ENCODE measurements at places on chromosomes 3 and 15.

GRCh38 chr3:181358562-181358961, 353.2 kb upstream of the SOX2 start:
- DNase-seq = no peak

GRCh38 chr15:97874139-97874538, 86.4 kb upstream of the ARRDC4 start:
- DNase-seq = no peak

GRCh38 chr3:12275974-12276650, 12.8 kb upstream of the PPARG start:
- DNase-seq = no peak

DNA sequence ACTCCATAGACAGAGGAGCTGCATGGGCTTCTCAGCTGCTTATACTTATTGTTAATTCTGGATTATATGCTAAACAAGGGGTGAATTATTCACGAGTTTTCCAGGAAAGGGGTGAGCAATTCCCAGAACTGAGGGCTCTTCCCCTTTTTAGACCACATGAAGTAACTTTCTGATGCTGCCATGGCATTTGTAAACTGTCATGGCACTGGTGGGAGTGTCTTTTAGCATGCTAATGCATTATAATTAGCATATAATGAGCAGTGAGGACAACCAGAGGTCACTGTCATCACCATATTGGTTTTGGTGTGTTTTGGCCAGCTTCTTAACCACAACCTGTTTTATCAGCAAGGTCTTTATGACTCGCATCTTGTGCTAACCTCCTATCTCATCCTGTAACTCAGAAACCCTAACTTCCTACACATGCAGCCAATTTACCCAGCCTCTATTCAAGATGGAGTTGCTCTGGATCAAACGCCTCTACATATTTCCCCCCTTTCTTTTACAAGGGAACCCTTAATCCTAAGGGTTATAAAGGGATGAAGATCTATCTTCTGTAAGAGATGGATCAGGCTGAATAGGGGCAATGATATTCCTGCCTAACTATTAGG, 12.1 kb upstream of the DMXL2 start:
- DNase-seq = no peak

GRCh38 chr3:37491776-37492175, 317.4 kb upstream of the LRRFIP2 start:
- DNase-seq = no peak

- no peak for DNase-seq
Observed at GRCh38 chr3:63921741-63922482, 9.7 kb upstream of the SCAANT1 start.

DNA sequence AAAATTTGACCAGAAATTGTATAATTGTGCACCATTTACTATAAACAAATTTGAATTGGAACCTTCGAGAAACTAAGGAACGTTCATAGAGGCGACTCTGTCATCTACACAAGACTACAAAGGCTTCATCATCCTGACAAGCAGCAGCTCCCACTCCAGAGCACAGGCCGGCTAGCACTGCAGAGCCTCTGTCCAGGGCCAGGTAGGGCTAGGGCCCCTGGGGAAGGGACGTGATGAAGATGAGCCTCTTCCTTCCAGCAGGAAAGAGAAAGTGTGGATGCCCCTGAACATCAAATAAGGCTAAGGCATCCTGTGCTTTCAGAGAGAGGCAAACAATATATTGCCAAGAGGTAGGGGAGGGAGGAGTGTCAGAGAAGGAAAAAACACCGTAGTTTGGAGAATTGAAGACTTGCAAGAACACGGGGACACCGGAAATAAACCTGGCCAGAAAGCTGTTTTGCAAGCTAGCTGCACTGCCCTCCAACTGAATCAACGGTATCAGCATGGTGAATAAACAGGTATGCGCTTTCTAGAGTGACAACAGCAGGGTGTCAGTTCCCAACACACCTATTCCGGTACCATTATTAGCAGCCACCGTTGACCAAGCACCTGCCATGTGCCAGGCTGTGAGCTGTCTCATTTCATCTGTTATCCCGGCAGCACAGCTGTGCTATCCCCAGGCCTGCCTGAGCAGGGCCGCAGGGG, 12.4 kb downstream of the XXYLT1 start:
- no peak for DNase-seq

DNA sequence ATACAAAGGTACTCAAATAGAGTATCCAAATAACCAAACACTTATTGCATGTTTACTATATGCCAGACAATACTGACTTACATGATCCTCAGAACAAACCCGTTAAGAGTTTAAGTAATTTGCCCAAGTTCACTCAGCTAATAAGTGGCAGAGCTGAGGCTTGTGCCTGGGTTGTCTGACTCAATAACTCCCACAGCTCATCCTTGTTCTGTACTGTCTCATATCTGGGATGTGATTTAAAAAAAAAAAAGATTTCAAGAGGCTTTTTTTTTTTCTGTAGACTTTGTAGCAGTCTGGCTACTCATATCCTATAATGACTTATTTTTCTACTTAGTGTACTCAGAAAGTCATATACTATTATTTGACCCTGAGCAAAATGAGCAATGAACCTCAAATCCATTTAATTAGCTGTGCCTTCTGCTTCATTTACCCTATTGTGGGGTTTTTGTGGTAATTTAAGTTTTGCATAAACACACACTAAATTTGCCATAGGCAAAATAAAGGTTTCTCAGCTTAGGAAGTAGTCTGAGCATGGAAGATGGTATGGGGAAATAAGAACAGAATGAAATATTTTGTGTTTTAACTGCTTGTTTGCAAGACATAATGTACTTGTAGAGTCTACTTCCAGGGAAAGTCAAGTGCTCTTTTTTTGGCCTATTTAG, 3.1 kb downstream of the NSUN3 start:
- DNase-seq = no peak

GRCh38 chr3:100195375-100195774, 65.4 kb upstream of the TBC1D23 start:
- DNase-seq = no peak

GRCh38 chr3:192645437-192645836, 81.9 kb downstream of the FGF12 start:
- no peak for DNase-seq

- no peak for DNase-seq
Observed at GRCh38 chr15:38530113-38530512, 34.5 kb downstream of the RASGRP1 start.

GRCh38 chr15:79265167-79265566, 17.4 kb upstream of the ANKRD34C start:
- no peak for DNase-seq

- no peak for DNase-seq
Observed at GRCh38 chr3:72380711-72381493, 467.3 kb downstream of the SHQ1 start.

GRCh38 chr15:85858586-85859375, 64.1 kb upstream of the KLHL25 start:
- DNase-seq = peak; percentile 81

DNA sequence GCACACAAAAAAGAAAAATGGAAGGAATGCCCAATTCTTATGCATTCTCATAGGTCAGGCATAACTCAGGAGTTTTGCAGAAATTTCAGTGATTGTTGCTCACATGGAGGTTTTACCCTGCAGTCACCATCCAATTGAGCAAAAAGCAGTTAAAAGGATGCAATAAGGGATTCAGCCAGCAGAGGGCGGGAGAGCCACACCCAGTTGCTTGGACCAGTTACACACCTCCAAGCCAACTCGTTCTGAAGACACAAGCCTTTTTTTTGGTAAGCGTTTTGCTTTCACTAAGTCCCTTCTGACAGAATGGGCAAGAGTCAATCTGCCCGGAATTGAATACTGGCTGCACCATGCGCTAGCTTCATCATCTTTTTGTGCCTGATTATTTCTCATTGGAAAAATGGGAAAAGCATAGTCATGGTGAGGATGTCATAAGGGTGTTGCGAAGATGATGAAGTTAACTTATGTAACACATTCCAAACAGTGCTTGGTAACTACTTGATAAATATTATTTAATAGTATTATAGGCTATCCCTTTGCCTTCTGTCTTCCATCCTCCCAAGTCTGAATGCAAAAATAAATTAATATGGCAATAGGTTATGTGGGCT, 154.4 kb upstream of the SGO1 start:
- DNase-seq = peak; percentile 68

DNA sequence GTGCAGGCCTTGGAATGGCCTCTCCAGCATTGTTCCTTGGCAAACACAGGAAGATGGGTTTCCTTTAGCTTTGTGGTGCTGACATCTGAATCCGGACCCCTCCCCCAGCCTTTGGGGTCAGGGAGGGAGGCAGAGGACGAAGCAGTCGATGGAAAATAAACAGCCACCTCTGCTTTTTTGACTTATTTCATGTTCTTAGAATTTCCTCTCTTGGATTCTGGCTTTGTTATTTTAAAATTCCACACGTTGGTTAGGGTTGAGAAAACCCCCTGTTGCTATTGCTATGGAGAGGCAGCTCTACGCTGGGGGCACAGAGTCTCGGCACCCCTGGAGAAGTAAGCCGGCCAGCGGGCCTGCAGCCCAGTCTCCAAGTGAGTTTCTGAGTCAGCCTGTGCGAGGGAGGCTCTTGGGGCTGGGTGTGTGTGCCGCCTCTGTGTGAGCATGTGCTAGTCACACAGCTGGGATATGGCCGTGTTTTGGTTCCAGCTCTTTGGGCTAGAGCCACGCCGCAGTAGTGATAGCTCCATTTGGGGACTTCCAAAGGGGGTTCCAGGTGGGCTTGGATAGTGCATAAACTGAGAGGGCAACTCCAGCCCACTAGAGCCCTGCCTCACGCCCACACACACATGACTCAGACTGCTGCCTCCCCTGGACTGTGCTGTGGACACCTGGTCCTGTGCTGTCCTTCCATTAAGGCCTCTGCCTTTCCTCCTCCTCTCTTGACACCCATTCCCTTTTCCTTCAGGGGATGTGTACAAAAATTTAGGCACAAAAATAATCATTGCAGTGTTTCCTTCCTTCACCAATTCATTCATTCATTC, 58.8 kb downstream of the AMOTL2 start:
- DNase-seq = no peak

DNA sequence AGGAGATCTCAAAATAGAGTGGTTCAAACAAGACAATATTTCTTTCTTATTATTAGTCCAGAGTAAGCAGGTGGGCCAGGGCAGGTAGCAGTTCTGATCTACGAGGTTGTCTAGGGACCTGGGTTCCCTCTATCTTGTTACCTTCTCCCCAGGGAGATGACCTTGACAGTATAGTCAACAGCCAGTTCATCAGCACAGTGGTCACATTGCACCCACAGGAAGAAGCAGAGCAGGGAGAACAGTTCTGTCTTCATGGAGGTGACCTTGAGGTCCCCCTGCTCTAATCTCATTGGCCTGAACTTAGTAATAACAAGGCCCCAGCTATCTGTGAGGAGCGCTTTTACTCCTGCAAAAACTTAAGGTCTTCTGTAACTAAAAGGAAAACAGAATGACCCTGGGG, 21.7 kb downstream of the SLC49A4 start:
- no peak for DNase-seq

DNA sequence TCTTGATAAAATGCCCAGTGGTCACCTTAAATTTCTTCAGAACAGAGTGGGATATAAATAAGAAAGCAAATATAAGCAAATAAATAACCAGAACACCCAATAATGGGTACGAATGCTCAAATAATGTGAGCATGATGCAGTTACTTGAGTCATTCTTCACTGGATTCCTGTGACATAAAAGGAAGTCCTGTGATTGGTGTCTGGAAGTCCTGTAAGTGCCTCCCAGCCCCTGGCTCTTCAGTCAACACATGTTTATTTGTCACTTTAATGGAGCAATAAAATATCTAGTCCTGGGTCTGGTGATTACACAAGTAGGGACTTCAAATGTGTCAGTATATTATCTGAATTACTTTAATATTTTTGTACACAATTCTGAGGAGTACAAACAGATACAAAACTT, 30.4 kb downstream of the TMEM212 start:
- no peak for DNase-seq

GRCh38 chr3:133948131-133948810, 52.6 kb upstream of the RAB6B start:
- no peak for DNase-seq

- DNase-seq = no peak
Observed at GRCh38 chr3:174002543-174002942, 605.0 kb downstream of the NLGN1 start.

DNA sequence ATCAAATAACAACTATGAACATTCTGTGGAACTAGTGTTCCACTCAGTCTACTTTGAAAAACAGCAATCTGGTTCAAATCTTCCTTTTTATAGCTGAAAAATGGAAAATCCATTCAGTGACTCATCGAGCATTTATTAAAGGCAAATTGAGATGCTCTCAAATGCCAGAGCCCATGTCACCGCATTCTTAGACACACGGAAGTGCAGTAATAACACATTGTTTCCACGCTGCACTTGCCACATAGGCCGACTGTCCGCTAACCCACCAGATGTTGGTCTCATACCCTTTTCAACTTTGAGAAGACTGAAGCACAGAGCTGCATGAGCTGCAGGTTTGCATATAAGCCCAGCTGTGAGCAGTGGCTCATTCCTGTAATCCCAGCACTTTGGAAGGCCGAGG, 95.9 kb downstream of the TMEM266 start:
- DNase-seq = no peak

DNA sequence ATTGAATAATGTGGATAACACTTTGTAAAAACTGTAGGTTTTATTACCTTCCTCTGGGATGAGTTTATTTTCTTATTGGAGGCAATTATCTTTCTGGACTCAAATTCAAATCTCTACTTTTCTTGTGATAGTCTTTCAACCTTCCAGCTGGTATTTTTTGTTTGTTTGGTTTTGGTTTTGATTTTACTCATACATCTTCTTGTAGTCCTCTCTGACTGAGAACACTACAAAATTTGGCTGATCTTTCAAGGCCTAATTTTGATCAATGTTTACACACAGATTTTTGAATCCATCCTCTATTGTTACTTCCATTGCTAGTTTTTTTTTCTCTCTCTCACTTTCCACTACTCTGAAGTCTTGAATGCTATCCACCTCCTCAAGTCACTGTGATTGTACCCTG, 303.8 kb upstream of the NECTIN3 start:
- no peak for DNase-seq

GRCh38 chr3:161700998-161701397, 204.4 kb downstream of the OTOL1 start:
- no peak for DNase-seq

- no peak for DNase-seq
Observed at GRCh38 chr15:101406526-101407195, 82.8 kb downstream of the PCSK6 start.

DNA sequence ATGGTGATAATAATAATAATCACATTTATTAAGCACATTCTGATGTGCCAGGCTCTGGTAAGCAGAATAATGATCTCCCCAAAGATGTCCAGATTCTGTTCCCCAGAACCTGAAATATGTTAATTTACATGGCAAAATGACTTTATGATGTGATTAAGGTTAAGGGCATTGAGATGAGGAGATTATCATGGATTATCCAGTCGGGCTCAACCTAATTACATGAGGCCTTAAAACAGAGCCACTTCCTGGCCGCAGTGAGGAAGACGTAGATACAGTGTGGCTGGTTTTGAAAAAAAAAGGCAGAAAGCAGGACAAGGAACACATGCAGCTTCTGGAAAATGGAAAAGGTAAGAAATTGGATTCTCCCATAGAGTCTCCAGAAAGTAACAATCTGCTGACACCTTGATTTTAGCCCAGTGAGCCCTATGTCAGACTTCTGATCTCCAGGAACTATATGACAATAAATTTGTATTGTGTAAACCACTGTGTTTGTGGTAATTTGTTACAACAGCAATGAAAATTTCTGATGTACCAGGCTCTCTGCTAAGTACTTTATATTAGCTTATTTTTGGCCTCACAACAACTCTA, 126.7 kb downstream of the ALCAM start:
- no peak for DNase-seq

Data from stimulated activated CD4-positive, alpha-beta T cell treated with anti-CD3 and anti-CD28 coated beads, Interleukin-2, amount 100 ng/mL, for 48 hours (primary cell).